Endothelial cell of umbilical vein (primary cell): ENCODE measurements at places on chromosomes 11 and 22. TPM values are rescaled to one million over a fixed set of nuclear protein-coding genes. Genes with fewer than 3 reads are reported as not detected.

CDC42BPG gene
- polyA plus RNA-seq = 0.13 and 0.19 TPM in 2 replicates

TLCD5 gene
- polyA plus RNA-seq = 8.3 and 9.7 TPM in 2 replicates

CARS1 gene
- polyA plus RNA-seq = 32.2 and 43.5 TPM in 2 replicates

SNX19 gene
- 36.0 and 37.4 TPM in 2 replicates for polyA plus RNA-seq

BCO2 gene
- 0.58 and 0.60 TPM in 2 replicates for polyA plus RNA-seq

LARGE2 gene
- 0.06 and 0.10 TPM in 2 replicates for polyA plus RNA-seq

BEST1 gene
- 0.04 and 0.05 TPM in 2 replicates for polyA plus RNA-seq

ELF5 gene
- not detected in 2 replicates for polyA plus RNA-seq

MS4A14 gene
- not detected in 2 replicates for polyA plus RNA-seq

TEX54 gene
- polyA plus RNA-seq = not detected in 2 replicates

RAC2 gene
- polyA plus RNA-seq = 181 and 196 TPM in 2 replicates

EIF4ENIF1 gene
- polyA plus RNA-seq = 22.4 and 22.8 TPM in 2 replicates

PATE3 gene
- not detected in 2 replicates for polyA plus RNA-seq

PLEKHA7 gene
- 1.6 and 1.7 TPM in 2 replicates for polyA plus RNA-seq

OR6T1 gene
- not detected in 2 replicates for polyA plus RNA-seq

TSSC4 gene
- 42.7 and 53.4 TPM in 2 replicates for polyA plus RNA-seq

MS4A12 gene
- polyA plus RNA-seq = not detected in 2 replicates

TOMM22 gene
- 51.8 and 62.3 TPM in 2 replicates for polyA plus RNA-seq

KRTAP5-9 gene
- 0.28 and 0.35 TPM in 2 replicates for polyA plus RNA-seq

CCDC15 gene
- polyA plus RNA-seq = 0.75 and 0.92 TPM in 2 replicates

GGTLC2 gene
- not detected in 2 replicates for polyA plus RNA-seq

KDM4E gene
- not detected in 2 replicates for polyA plus RNA-seq

ZBTB16 gene
- 9.8 and 16.7 TPM in 2 replicates for polyA plus RNA-seq

IGF2 gene
- 4.3 and 5.7 TPM in 2 replicates for polyA plus RNA-seq

KLHL35 gene
- polyA plus RNA-seq = 2.3 and 2.7 TPM in 2 replicates

APOA4 gene
- polyA plus RNA-seq = not detected in 2 replicates

OR4C6 gene
- not detected in 2 replicates for polyA plus RNA-seq

TREH gene
- polyA plus RNA-seq = not detected in 2 replicates

TRIM49 gene
- not detected in 2 replicates for polyA plus RNA-seq

MIOX gene
- not detected in 2 replicates for polyA plus RNA-seq

FAM83F gene
- not detected in 2 replicates for polyA plus RNA-seq

NLRP10 gene
- polyA plus RNA-seq = not detected in 2 replicates

MEI1 gene
- polyA plus RNA-seq = 1.9 and 2.7 TPM in 2 replicates

TH gene
- polyA plus RNA-seq = not detected in 2 replicates

CRYBA4 gene
- not detected in 2 replicates for polyA plus RNA-seq

DNAJB7 gene
- not detected in 2 replicates for polyA plus RNA-seq

NXPE1 gene
- polyA plus RNA-seq = not detected in 2 replicates

TIMP3 gene
- polyA plus RNA-seq = 0.22 and 0.27 TPM in 2 replicates

MS4A7 gene
- polyA plus RNA-seq = 0.04 TPM in 1 of 2 replicates, not detected in the other

TYR gene
- not detected in 2 replicates for polyA plus RNA-seq

SHANK2 gene
- not detected in 2 replicates for polyA plus RNA-seq

MICALL1 gene
- 23.9 and 30.5 TPM in 2 replicates for polyA plus RNA-seq
